ENCODE measurements at places on chromosomes 3 and 15.

DNA sequence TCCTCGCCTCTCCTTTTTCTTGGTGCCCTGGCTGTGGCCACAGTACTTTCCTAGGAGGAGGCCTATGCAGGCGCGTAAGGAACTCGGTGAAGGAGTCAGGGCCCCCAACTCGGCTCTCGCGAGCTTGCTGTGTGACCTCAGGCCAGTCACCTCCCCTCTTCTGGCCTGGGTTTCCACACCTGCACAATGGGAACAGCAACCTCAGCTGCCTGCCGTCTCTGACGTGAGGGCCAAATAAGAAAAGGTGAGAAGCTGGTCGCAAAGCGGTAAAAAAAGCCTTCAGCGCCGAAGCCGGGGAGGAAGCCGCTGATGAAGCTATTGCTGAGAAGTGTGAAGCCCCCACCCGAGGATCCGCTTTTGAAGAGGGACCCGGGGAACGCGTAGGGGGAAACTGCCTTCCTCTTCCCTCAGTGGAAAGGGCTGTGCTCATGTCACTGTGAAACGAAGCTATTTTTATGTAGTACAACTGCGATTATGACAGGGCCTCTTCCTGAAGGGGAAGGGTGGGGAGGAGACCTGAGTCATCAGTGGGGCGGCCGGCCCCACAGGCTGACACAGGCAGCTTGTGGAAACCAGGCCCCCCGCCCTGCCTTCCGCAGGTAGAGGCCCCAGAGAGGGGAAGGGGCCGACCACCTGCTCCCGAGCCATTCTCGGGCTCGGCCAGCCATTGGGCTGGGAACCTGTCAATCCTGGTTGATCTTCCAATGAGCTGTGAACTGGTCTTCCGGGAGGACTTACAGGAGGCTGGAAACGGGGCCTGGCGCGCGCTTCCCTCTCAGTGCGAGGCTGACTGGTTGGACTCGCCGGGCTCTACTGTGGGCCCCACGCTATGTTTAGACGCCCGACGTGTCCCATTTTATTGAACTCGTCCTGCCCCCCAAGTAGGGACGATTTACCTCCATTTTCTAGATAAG lies 18.0 kb upstream of the ANKDD1A start:
- no peak for DNase-seq

- no peak for DNase-seq
Measured at GRCh38 chr15:21260966-21261395, 179.3 kb downstream of the POTEB3 start.

DNA sequence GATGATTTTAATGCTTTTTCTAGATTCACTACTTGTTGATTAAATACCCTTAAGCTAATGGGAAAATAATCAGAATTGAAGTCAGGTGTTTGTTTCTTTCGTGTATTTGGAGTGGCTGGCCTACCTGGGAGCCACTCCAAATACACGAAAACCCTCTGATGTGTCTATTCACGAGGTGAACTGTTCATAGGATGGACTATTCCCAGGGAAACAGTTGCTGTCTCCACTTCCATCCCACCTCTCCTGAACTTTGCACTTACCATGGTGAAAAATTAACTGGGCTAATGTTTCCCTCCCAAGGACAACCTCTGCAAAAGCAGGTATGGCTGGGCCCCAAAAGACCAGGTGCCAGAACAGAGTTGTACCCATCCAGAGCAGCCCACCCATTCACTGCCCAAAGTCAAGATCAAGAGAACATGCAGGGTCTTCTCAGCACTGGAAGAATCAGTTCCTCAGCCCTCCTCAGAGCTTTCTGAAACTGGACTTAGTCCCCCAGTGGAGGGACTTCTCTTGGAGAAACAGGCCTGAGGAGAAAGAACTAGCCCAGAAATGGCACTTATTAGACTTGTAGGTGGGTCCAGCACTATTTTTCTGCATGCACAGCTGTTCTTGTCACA lies 2.9 kb upstream of the SMAD3 start:
- DNase-seq, result no peak

DNA sequence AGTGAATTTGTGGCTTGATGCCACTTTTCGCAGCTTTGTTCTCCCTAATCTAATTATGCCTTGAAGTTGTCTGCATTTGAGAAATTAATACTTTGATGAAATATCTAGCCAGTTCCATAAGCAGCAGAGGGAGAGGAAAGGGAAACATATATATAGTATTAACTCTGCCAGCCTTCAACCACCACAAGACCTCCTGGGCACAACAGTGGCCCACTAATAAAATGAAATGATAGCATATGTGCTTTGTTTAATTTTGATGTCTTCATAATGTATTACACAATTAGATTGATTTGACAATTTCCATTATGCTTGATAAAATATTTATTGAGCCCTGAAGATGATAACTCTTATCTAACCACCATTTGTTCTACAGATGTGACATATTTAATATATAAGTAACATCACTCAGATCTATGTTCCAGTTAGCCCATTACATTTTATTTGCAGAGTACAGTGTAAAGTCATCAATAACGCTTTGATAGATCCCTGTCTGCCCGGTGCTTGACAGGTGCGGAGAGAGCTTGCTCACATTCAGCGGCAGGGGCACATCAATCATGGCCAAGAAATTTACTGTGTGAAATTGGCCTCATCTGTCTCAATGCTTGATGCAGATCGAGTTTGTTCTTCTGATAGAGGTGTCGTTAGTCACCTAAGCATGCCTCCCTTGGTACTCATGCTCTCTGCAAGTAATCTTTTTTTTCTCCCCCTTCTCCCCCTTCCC lies 187.4 kb downstream of the MECOM start:
- DNase-seq, result no peak

DNA sequence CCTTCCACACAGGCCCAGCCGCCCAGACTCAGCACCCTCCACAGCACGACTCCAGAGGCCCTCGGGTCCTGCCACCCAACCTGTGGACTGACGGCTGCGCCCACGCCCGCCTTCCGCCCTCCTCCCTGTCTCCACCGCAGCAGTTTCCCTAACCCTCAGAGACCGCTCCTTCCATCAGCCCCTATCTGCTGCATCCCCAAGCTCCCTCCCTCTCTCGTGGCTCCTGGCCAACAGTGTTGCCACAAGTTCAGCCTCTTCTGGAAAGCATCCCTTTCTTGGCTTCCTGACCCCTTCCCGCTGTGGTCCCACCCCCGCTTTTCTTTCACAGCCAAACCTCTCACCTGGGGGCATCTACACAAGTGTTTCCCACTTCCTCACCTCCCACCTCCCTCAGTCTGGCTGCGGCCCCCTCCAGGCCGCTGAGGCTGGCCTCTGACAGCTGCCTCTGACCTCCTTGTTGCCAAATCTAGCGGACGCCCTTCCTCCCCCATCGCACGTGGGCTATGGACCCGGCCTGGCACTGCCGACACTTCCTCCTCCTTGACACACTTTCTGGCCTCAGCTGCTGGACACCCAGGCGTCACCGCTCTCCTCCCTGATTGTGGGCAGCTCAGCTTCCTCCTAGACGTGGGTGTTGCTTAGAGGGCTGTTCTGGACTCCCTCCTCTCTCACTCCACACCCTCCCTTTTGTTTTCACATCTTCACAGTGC lies 168.8 kb upstream of the TLE3 start:
- DNase-seq, result no peak

DNA sequence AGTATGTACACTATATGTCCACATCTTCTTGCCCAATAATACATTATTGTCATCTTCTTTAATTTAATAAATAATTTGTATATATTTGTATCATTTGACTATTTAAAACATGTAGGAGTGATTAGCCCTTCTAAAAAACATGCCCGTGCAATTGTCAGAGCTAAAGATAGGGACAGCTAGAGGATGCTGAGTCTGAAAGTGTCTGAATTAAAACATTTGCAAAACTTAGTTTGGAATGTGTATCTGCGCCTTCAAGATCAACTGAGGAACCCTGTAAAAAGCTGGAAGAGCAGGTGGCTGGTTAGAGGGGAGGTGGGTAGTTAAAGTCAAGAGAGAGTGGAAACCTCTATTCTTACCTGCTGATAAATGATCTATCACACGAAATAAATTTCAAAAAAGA lies 4.7 kb downstream of the SLITRK3 start:
- DNase-seq, result no peak

DNA sequence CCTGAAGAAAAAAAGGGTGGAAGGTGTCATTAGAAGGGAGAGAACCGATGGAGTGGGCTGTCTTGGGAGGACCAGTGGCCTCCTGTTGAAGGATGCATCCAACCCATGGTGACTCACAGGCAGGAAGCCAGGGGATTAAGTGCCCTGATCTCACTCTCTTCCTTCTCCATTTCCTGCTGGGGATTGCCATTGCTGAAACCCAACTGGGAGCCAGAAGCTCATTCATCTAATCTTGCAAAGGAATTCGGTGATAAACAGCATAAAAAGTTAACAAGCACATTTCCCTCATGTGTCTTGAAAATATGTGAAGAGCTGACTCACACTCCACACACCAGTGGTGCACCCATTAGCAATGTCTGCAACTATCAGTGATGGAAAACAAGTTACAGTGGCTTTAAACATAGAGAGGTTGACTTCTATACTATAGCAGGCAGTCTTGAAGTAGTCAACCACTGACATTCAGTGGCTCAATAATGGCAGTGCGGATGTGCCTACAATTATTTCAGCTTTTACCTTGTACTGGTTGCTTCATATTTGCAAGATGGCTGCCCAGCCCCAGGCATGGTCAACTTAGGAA lies 12.8 kb upstream of the CSRNP1 start:
- no peak for DNase-seq

DNA sequence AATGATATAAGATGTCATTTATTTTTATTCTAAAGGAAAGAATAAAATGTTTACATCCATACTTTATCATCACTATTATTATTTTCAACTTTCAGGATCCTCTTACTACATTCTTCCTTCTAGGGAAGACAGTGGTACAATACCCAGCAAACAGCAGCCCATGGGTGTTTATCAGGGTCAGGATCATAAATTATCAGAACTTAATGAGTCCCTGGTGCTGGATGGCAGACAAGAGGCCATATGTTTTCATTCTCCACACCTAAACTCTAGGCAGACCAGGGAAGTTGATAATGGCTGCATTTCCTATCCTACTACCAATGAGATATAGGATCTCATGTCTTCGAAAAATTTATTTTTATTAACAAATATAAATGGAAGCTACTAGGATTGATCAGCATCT lies 127.7 kb downstream of the SAMMSON start:
- no peak for DNase-seq

GRCh38 chr15:54088837-54089236 lies 110.6 kb downstream of the UNC13C start:
- DNase-seq, result no peak

DNA sequence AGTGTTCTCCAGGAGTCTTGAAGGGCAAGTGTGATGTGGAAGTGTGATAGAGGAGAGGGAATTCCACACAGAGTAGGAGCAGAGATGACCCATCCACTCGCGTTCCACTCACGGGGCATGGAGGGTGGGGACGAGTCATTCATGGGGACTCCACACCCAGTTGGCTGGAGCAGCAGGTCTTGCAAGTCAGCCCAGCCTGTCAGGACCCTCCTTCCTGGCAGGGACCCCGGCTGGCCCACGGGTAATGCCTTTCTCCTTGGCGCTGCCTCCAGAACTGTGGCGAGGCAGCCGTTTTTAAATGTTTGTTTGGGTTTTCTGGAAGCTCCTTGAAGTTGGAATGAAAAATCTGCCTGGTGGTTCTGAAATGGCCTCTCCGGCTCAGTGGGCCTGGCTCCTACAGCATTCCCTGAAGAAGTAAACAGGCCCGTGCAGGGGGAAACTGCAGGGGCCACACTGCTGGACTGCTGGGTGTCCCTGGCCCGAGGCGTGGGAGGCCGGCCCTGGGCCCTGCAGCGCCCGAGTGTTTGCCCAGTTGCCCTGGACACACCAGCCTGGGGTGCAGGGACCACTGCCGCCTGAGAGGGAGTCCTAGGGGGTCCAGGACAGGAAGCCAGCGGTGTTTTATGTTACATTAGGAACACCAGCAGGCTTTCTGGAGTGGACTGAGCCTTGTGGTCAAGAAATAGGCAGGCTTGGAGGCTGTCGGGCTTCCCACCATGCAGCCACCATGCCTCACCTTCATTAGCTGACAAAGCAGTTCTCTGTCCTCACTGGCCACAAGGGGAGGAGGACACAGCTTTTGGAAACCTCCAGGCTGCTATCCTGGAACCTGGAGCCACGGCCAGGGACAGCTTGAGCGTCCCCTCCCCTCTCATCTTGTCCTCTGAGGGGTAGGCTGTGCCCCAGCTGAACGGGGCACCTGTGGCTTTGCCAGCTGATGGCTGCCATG lies 61.3 kb downstream of the CEMIP start:
- DNase-seq, result no peak

DNA sequence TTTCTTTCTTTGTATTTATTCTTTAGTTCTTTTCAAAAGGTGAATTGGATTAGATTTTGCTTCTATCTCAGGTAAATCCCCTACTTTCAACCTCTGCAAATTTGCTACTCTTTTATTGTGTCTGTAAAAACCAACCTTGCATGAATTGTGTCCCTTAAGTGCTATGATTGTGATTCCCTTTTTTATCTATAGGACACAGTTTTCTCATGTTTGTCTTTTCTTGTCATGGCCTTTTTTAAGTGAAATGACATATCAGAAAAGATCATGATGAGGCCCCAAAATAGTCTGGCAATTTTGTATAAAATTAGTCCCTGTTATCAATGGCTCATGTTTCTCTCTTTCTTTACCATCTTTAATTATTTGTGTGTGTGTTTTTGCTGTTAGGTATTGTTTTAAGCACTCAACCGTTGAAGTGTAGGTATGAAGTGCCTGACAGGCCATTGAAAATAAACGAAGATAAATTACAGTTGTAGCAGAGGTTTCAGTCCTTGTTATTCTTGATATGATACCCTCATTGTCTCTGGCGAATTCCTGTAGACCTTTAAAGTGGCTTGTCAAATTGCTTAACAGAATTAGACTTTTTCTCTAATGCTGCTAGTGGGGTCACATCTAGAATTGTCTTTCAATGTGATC lies 184.3 kb downstream of the UBE2E2 start:
- DNase-seq, result no peak

DNA sequence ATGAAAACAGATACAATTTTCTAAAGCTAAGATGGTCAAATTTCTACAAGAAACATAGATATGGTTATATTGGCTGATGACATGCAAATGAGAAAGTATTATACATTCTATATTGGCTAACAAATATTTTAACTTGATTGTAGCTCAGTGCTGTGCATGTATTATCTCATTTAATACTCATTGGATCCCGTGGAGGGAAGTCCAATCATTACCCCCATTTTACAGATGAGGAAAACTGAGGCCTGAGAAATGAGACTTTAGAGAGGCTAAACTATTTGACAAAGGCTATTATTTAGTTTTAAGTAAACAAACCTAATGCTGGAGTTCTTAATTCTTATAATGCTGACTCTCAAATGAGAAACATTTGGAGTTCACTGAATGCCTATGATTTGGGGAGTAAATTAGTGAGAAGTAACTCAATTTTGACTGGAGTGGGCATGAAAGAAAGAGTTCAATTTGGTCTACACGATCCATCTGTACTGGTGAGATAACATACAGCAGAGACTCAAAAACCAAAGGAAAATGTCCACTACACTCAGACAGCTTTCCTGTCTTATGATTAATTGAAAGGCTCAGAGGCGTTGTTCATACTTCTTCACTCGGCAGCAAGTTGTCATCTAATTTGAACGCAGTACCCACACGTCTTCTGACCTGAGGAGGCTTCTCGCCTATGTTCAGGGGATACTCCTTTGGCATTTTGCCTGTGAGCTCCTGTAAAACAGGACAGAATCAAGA lies 72.2 kb upstream of the LMOD3 start:
- no peak for DNase-seq

- DNase-seq, result no peak
Measured at GRCh38 chr3:107939691-107940442, 151.0 kb downstream of the CD47 start.

- DNase-seq, result no peak
Measured at GRCh38 chr15:75065851-75066509, 42.6 kb downstream of the PPCDC start.

Data from cortex of kidney (tissue), 1 donor.